ENCODE measurements at places on chromosomes 2 and 18.

- no peak for DNase-seq
Observed at GRCh38 chr2:176018708-176019107, 16.6 kb upstream of the LNPK start.

GRCh38 chr2:8799004-8799403 is 38.4 kb downstream of the KIDINS220 start:
- DNase-seq: no peak

DNA sequence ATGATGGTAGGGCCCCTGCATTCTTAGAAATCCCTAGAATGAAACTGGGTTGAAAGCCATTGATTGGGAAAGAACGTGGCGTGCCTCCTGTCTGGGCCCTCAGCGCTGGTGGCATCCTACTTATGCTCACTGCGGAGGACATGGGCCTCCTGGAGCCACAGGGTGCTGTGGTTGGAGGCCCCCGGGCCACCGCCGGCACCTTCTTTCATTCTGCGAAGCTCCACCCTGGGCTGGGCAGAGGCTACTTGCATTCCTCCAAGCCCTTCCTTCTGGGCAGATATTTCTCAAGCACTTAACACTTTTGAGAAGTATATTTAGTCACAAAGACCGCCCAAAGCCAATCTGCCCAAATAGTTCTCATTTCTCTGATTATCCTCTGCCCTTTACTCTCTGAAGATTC is 311.9 kb downstream of the MYCN start:
- DNase-seq: no peak

DNA sequence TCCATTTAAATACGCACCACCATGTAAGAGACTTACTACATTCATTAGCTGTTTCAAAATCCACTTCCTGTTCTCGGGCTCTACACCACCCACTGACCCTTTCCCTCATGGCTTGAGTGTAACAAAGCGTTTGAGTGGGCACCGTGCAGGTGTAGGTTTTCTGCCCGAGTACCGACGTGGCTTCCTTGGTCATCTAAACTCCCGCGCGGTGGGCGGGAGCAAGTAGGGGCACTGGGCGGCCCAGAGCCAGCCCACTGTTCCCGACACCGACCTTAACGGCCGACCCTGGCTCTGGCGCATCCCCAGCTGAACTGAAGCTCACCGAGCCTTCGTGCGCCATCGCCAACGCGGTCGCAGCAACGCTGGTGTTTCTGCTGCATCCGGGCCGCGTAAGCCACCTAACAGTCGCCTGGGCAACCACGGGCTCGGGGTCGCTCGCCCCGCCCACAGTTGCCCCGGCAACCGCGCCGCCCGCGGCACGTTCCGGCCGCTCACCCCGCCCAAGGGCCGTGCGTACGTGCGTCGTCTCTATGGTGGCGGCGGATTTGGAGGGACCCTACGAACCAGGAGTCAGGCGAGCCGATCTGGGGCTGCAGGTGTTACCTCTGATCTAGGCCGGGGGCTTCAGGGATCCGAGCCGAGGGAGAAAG is at the start of the genes C2orf81 and WDR54:
TSS of gene C2orf81 (minus strand) at position 399 of the 650 bp plus-strand sequence. CDS start at position 340, 59 bp downstream.
TSS of gene WDR54 (plus strand) at position 510 of the 650 bp plus-strand sequence. CDS start 424 bp downstream, outside the sequence.
- DNase-seq: peak; percentile 79

GRCh38 chr18:74541703-74542555 is 7.6 kb downstream of the CNDP1 start:
- no peak for DNase-seq
